ENCODE measurements at places on chromosomes 1 and 21.

DNA sequence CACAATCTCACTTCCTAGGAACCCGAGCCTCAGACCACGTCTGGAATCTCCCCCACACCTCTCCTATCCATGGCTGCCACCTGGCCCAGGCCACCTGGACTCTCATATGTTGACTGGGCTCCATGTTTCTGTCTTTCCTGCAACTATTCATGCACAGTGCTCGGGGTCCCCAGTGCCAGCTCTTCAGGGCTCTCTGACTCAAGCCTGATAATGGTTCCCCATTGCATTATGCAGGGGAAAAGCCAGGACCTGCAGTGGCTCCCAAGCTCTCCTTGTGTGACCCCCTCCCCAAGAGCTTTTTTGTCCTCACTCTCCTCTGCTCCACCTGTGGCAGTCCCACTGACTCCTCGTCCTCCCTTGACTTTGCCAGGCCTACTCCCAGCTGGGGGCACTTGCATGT is 417.6 kb downstream of the NPHP4 start:
- DNase-seq, result no peak

- no peak for DNase-seq
Measured at GRCh38 chr21:15695241-15695640, 34.5 kb upstream of the USP25 start.

- no peak for DNase-seq
Measured at GRCh38 chr1:243575070-243575469, 275.0 kb downstream of the AKT3 start.

DNA sequence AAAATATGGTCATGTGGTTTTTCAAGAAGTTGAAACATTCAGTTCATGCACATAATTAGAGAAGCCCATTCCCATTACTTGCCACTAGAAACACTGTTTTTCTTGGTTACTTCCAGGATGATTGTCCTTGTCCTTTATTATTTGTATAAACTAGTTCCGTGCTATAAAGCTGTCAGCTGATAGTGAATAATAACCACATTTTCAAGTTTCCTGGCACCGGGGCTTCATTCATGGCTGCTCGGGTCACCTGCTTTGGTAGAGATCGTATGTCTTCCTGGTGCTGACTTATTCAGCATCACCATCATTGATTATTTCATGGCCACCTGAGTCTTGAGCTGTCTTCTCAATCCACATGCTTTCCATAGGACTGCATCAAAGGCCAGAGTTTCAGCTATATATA is 62.9 kb upstream of the ZNF326 start:
- no peak for DNase-seq

GRCh38 chr1:77220687-77221463 is 1.6 kb upstream of the PIGK start:
- no peak for DNase-seq

DNA sequence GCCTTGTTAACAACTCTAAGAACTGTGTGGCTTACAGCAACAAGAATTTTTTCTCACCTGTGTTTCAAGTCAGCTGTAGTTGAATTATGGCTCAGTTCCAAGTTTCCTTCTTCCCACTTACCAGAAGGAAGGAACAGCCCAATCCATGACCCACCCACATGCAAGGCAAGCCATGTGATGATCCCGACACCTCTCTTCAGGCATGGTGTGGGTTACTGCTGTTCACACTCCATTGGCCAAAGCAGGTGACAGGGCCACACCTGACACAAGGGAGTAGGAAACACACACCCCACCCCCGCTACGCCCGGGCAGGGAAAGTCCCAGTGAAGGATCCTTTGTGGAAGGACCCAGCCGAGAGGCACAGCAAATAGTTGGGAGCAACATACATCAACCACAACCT is 36.3 kb downstream of the KCNJ15 start:
- DNase-seq, result no peak

- DNase-seq, result no peak
Measured at GRCh38 chr1:175133673-175134435, 58.7 kb downstream of the KIAA0040 start.

GRCh38 chr1:72851597-72851996 is 569.3 kb upstream of the NEGR1 start:
- DNase-seq, result no peak

GRCh38 chr1:111399792-111400610 is 27.5 kb downstream of the OVGP1 start:
- DNase-seq, result peak; percentile 18

DNA sequence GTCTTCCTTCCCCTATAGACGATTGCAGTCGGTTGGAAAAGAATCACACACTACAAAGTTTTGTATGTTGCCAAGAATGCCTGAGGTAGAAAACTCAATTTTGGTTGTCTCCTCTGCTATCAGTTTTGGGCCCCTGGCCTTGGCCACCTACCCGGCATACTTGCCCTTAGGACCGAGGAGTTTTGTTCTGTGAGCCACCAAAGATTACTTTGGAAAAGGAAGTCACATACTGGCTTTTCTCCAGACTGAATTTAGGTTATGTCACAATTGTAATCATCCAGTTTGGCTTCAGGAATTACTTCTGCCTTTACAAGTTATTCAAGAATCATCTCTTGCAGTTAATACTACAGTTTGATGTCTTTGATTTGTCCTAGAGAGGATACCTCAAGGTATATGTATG is 71.4 kb downstream of the RGL1 start:
- DNase-seq, result no peak
